ENCODE measurements at places on chromosomes 4 and X.

GRCh38 chr4:21652508-21653231 is 295.9 kb downstream of the KCNIP4 start:
- no peak for DNase-seq

- DNase-seq, result no peak
These were observed 149.2 kb downstream of the BCOR start for GRCh38 chrX:39948582-39948981.

DNA sequence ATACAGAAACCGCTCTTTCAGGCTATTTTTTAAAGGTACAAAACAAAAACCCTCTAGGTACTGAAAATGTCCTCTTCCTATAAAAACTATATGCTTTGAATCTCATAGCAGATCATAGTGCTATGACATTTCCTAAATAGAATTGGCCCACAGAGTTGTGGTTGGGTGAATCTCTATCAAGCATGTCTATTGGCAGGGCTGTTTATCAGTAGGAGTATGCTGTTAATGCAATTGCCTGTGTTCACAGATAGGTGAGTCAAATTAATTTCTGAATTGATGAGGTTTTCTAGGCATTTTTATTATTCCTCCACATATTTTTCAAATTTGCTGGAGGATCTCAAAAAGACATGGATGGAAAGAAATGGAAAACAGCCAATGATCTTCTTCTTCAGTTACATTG is 73.9 kb downstream of the QRFPR start:
- DNase-seq, result no peak

- DNase-seq, result no peak
These were observed 102.8 kb upstream of the MAOA start for GRCh38 chrX:43553257-43553656.

GRCh38 chrX:25191403-25191802 is 175.6 kb upstream of the ARX start:
- no peak for DNase-seq

DNA sequence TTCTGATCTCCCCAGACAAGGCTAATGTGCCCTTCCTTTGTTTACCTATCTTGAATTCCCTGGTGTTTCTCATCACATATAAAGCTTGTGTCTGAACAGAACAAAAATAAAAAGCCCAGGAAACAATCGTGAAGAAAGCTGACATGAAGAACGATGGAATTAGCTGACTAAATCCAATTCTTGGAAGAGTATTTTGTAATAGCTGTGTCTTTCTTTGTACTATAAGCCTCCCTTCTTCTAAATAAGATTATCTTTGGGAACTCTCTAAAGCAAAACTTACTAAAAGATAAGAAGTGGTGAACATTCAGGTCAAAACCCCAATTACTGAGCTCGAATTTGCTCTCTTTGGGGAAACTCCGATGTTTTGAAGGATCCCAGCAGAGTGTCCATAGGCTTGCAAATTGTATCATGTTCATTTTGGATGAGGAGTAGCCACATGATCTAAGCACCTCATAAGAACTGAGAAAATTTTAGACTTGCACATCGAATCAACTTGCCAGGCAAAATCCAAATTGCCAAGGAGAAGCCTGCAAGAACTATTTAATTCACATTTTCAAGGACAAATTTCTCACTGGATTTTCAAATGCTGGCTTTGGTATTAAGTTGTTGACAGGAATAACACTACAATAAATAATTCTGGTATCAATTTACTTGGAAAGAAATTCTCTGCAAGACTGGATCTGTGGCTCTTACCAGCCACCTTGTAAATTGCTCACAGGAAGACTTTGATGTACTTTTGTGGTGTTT is 106.2 kb downstream of the LNX1 start:
- no peak for DNase-seq

DNA sequence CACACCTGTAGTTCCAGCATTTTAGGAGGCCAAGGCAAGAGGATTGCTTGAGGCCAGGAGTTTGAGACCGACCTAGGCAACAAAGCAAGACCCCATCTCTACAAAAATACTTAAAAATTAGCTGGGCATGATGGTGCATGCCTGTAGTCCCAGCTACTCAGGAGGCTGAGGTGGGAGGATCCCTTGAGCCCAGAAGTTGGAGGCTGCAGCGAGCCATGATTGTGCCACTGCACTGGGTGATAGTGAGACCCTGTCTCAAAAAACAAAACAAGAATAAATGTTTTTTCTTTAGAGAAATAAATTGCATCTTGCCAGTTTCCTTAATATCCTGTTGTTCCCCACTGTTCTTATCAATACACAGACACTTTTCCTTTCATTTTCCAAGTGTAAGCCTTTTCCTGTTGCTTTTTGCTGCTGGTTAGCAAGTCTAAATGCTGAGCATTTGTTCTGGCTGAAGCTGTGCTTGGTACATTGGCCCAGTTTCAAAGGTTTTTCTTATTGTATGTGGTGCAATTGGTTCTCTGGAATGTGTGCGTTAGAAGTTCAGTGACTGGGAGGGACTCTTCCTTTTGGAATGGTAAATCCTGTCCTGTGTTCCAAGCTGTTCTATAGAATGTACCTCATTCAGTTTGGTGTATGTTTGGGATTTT is 98.2 kb downstream of the AFF1 start:
- no peak for DNase-seq

DNA sequence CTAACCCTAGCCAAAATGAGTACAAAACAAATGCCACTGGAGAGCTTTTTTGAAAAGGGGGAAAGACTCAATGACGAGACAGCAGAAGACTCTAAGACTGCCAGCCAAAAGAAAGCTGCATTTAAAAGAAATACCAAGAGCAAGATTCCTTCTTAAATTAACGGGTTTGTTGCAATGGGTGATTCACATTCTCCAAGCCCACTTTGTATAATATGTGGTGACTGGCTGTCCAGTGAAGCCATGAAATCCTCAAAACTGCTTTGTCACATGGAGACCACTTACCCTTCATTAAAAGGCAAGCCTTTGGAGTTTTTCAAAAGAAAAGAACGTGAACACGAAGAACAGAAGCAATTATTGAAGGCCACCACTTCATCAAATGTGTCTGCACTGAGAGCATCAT is 68.2 kb downstream of the MRPL1 start:
- DNase-seq, result no peak

DNA sequence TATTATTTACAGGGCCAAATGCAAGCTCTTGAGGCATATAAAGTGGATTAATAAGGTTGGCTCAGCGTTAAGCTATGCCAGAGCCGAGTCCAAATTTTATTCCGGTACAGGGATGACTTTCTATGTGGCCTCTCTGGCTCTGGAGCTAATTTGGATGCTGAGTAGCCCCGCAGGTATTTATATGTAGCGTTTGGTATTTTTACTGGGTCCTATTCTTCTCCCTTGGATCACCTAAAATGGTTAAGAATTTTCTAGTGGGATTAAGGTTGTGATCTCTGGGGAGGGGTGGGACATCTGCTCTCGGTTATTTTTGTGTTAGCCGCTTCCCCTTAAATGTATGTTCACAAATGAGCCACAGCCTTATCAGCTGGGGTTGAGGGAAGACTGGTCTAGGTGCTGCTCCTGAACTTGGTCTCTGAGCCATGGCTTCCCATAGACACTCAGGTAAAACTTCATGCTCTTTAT is 49.4 kb downstream of the FHL1 start:
- no peak for DNase-seq

DNA sequence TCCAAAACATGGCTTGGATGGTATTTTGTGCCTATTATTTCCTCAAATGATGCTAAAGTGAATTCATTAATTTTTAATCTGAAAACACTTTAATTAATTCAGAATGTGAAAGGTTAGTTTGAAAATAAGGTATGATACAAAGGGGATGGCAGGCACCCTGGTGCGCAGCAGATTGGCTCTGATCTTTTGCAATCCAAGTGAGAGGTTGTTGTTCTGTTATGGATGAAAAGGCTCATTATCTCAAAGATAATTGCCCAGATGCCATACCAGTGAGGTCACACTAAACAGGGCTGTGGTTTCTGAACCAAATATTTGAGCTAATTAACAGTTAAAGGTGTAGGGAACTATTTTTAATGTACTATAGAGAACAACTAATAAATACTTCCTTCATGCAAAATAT is 504.9 kb downstream of the RAPGEF2 start:
- DNase-seq, result no peak

GRCh38 chrX:10900585-10901289 is 210.4 kb upstream of the HCCS start:
- no peak for DNase-seq

GRCh38 chr4:188110741-188111471 is 1.5 kb upstream of the TRIML2 start:
- DNase-seq, result no peak

- no peak for DNase-seq
These were observed 248.9 kb downstream of the SCFD2 start for GRCh38 chr4:53116954-53117353.

DNA sequence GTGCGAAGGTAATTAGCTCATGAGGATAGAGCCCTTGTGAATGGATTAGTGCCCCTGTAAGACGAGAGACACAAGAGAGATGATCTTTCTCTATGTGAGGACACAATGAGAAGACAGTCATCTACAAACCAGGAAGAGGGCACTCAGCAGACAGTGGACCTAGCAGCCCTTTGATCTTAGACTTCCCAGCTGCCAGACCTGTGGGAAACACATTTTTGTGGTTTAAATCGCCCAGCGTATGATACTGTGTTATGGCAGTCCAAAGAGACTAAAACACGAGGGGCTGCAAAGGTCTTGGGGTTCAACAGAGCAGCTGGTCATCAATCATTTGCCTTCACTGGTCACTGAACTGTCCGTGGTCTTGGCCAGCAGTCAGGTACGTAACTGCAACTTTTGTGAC is 9.2 kb upstream of the SYNPO2 start:
- DNase-seq, result no peak

DNA sequence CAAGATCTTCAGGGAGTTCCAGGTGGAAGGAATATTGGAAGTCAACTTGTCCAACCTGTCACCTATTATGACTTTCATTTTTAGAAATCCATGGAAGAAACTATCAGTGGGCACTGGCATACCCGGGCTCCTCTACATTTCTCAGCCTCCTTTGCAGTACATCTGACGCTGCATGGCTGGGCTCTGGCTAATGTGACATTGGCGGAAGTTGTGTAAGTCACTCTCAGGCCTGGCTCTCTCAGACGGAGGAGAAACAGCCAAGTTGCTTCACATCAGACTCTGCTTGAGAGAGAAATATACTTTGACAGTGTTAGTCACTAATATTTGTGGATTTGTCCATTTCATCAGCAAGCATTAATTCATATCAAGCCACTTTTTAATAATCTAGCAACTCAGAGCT is 4.5 kb downstream of the DCHS2 start:
- no peak for DNase-seq

DNA sequence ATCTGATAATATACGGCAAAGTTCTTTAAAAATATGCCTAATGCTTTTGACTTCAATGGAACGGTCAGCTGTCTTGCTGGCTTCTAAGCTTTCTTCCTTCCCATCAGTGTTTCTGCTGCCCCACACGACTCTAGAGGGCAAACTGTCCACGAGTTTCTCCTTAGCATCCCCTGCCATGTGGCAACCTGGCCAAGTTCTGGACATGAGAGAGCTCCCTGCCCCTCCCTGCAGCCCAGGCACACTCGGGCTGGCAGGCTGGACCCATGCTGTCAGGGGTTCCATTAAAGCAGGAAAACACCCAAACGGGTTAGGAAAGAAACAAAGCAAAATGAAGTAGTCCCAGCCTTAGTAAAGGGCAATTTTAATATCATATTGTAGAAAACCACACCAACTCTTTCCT is 38.8 kb downstream of the KDR start:
- DNase-seq, result no peak

GRCh38 chr4:78354782-78355181 is 196.8 kb upstream of the ANXA3 start:
- no peak for DNase-seq

- no peak for DNase-seq
These were observed 35.6 kb downstream of the COMMD8 start for GRCh38 chr4:47427935-47428334.

- peak; percentile 92 for DNase-seq
These were observed 121.3 kb downstream of the EGF start for GRCh38 chr4:110034026-110034393.

DNA sequence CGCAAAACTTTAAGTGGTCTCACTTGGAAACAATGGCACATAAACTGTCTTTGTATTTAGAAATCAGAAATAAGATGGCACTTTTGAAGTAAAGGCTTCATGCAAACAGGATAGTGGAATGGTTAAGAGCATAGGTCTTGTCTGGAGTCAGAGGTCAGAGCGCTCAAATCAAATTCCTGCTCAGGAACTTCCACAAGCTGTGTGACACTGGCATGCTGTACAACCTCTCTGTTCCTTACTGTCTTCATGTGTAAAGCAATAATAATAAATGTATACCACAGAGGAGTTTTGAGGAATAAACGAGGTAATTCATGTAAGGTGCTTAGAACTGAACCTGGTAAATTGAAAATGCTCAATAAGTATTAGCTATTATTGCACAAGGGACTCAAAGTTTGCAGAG is 43.4 kb upstream of the ACSL4 start:
- no peak for DNase-seq

DNA sequence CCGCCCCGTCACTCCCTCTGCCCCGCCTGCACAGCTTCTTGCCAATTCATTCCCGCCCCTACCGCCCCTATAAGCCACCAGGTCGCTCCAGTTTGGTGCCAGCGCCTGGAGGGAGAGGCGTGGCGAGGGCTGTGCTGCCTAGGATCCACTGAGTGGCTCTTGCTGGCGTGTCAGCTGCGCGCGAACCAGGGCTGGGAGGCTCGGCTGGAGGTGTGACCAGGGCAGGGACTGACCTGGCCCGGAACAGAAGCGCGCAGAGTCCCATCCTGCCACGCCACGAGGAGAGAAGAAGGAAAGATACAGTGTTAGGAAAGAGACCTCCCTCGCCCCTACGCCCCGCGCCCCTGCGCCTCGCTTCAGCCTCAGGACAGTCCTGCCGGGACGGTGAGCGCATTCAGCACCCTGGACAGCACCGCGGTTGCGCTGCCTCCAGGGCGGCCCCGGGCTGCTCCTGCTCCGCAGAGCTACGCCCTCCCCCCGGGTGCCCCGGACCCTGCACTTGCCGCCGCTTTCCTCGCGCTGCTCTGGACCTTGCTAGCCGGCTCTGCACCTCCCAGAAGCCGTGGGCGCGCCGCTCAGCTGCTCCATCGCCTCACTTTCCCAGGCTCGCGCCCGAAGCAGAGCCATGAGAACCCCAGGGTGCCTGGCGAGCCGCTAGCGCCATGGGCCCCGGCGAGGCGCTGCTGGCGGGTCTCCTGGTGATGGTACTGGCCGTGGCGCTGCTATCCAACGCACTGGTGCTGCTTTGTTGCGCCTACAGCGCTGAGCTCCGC is at the start of gene GPR78:
Gene GPR78 (plus strand): TSS at position 72 of the 773 bp plus-strand sequence. CDS start 591 bp downstream, at position 663.
- DNase-seq, result peak; percentile 4

DNA sequence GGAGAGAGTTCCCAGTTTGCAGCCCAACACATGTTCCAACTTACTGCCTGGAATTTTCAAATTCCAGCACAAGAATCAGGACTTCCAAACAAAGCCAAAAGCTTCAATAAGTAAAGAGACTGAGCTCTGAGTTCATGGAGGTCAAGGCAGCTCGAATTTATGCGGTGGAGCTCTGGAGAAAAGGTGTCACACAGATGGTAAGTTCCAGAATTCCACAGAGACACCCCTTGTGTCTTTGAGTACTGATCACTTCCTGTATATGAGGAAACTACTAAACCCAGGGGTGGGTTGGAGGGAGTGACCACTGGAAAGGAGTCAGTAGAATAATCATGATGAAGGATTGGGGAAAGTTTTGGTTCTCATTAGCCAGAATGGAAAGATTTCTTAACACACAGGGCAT is 118.5 kb upstream of the GUCY1A1 start:
- no peak for DNase-seq

GRCh38 chr4:70183168-70183939 is 12.2 kb upstream of the ODAM start:
- peak; percentile 46 for DNase-seq

- DNase-seq, result no peak
These were observed 6.9 kb upstream of the ADRA2C start for GRCh38 chr4:3759236-3759635.
